ENCODE measurements at places on chromosomes 3 and 15. TPM values are rescaled to one million over a fixed set of nuclear protein-coding genes. Genes with fewer than 3 reads are reported as not detected.
A peak's percentile ranks its signal among the peaks of the same experiment; 100 is the strongest.

Gene IL17RD
- total RNA-seq = 0.04 TPM

Gene CADPS
- total RNA-seq = not detected

Gene PLXNA1
- total RNA-seq = 15.9 TPM

Gene RASA2
- 36.4 TPM for total RNA-seq

Gene ZNF501
- total RNA-seq = 4.9 TPM

DNA sequence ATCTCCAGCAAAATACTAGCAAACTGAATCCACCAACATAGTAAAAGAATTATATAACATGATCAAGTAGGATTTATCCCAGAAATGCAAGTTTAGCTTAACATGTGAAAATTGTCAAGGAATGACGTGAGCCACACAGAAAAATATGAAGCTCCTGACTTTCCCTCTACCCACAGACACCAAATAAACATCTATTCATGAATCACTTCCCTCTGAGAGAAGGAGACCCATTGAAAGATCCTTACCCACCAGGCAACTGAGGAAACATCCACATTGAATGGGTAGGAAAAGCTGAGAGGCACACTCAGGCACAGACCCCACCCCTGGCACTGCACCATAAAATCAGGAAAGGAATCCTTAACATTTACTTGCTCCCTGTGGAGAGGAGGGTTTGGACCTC, 102.2 kb upstream of the MANF start:
- no peak for DNase-seq

- no peak for DNase-seq
Observed at GRCh38 chr3:194518652-194519051, 31.9 kb upstream of the ATP13A3 start.

- DNase-seq = no peak
Observed at GRCh38 chr3:106711650-106712049, 665.6 kb upstream of the CCDC54 start.

GRCh38 chr3:181278468-181279238, 289.1 kb upstream of the DNAJC19 start:
- DNase-seq = peak; percentile 7

GRCh38 chr3:57715686-57716085, 22.8 kb upstream of the DENND6A start:
- DNase-seq = no peak

GRCh38 chr15:100112061-100112420, 229.7 kb downstream of the ADAMTS17 start:
- no peak for DNase-seq

DNA sequence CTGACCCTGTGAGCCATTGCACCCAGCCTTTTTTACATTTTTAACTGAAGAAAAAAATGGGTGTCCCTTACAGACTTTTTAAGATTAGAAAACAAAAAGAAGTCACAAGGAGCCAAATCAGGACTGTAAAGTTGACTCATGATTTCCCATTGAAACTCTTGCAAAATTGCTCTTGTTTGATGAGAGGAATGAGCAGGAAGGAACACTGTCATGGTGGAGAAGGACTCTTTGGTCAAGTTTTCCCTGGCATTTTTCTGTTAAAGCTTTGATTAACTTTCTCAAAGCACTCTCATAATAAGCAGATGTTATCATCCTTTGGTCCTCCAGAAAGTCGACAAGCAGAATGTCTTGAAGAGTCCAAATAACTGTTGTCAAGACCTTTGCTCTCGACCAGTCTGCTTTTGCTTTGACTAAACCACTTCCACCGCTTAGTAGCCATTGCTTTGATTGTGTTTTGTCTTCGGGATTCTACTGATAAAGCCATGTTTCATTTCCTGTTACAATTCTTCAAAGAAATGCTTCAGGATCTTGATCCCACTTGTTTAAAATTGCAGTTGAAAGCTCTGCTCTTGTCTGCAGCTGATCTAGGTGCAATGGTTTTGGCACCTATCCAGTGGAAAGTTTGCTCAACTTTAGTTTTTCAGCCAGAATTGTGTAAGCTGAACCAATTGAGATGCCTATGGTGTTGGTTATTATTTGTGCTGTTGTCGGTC, 369.4 kb downstream of the MAGI1 start:
- DNase-seq = no peak

DNA sequence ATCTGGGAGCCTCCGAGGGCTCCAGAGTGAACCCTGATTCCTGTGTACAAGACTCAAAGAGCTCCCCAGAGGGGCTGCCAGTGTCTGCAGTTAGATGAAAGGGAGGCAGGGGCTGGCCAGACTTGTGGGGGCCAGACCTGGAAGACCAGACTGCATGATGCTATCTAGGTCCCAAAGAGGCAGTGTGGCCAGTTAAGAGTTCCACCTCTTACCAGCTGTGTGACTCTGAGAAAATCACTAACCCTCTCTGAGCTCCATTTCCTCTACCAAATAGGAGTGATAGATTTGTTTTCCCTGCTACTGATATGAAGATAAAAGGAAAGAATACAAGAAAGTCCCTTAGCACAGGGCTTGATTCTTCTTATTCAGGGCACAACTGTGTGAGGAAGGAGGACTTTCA, 29.0 kb downstream of the ACSBG1 start:
- no peak for DNase-seq

GRCh38 chr15:40243126-40243810, 4.4 kb downstream of the PAK6 start:
- DNase-seq = no peak

DNA sequence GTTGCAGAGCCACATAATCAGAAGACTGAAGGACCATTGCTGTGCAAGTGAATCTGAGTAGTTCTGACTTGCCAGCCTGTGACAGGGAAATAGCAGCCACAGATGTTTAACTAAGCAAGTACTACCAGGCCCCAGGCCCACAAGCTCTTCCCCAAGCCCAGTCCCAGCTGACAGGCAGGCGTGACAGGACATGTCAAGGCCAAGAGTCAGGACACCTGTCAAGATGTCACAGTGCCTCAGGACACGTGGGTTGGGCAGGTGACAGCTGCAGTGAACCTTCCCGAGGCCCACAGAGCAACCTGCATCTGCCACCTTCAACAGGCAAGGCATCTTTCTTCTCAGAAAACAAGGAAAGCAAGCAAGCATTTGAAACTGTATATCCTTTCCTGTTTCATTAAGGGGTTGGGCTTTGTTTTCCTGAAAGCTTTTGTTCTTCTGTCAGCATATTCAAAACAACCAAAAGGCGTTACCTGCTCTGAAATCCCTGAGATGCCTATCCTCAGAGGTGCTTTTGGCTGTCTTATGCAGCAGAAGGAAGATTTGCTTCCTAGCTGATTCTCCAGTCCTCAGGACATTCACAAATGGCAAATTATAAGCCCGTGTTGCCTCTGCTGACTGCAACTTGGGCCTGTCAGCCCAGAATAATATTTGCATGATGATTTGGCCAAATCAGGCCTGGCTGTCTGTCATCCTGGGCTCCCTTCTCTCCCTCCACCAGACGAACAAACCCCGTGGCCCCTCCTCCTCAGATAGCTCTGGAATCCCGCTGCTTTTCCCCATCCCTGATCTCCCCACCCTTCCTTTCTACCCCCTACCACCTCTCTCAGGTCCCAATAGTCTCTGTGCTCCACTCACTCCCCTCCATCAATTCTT, 171.8 kb upstream of the WNT5A start:
- no peak for DNase-seq

DNA sequence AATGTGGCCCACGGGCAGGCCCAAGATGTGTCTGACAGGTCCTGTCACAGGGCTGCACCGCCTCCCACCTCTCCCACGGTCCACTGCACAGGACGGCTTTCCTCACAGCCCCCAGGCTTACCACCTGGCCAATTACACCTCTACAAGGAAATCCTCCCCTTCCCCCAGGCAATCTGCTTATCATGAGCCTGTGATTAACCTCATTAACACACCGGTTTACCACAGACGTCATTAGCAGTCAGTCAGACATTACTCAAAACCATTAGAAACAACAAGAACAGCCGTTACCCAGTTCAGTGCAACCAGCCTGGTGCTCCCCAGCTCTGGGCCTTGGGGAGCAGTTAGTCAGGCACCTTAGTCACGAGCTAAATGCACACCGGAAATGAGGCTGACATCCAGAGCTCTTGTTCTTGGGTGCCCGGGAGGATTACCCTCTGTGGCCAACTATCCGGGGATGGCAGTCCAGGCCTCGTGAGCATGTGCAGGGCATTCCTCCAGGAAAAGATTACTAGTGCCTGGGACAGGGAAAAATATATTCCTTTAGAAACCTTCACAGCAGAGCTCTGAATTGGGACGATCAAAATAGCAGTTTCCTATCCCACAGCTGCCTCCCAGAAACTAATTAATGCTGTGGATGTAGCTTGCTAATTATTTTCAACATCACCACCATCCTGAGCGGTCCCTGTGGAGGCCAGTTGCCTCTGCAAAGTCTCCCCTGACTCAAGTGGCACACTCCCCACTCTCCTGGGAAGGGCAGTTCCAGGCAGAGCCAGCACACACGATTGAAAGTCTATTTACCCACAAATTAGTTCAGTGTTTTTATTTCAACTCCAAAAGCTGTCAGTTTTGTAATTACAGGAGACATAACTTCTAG, 117.4 kb upstream of the ZBED2 start:
- no peak for DNase-seq

- no peak for DNase-seq
Observed at GRCh38 chr15:52196891-52197290, 5.7 kb upstream of the GNB5 start.

GRCh38 chr15:63891768-63892133, 58.0 kb upstream of the HERC1 start:
- no peak for DNase-seq
